ENCODE measurements at places on chromosomes 4 and X. TPM values are rescaled to one million over a fixed set of nuclear protein-coding genes. Genes with fewer than 3 reads are reported as not detected.
A peak's percentile ranks its signal among the peaks of the same experiment; 100 is the strongest.

SPANXB1 gene
- total RNA-seq = not detected

NPFFR2 gene
- total RNA-seq = 2.7 TPM

RPL9 gene
- 3,900 TPM for total RNA-seq

- no peak for DNase-seq
These were observed 99.4 kb upstream of the RASGEF1B start for GRCh38 chr4:81571105-81571504.

DNA sequence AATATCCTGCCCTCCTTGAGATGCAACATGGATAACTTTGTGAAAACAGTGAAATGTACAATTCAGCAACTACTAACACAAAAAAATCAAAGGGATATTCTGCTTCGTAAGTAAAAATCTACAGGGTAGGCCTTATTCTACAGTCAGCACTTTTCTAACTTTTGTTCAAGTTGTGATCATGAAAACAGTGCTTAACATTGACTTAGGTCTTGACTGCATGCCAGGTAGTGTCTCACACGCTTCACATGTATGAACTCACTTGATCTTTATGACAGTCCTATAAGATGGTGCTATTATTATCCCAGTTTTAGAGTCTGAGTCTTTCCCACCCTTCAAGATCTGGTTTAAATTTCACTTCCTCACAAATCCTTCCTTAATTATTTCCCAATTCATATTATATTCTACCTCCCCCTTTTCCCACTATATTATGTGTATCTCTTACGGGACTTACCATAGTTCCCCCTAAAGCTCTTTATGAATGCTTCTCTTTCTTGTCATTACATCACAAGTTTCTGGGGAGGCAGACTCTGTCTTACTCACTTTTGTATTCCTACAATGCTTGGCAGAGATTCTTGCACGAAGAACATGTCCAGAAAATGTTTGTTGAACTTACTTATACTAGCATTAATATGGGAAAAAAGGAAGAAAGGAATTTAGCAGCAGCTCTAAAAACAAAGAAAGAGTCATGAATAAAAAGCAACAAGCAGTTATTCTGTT lies 179.8 kb downstream of the SCFD2 start:
- DNase-seq = peak; percentile 8

DNA sequence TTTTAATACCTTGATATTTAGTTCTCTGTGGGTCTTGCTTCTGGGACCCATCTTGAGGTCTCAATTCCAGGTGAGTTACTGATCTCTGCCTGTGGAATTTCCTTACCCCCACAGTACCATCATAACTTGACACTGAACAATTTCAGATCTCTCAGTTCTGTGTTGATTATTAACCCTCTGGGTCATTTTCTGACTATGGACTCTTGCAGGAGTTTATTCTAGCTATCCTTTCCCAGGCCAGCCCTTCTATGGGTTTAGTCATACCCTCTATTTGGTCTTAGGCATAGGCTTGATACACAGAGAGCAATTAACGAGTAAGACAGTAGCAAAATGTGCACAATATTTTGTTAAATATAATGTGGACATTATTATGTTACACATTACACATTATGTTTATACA lies 3.7 kb upstream of the SPARCL1 start:
- DNase-seq = peak; percentile 66

- DNase-seq = no peak
These were observed 253.5 kb upstream of the GATB start for GRCh38 chr4:152014280-152014679.

DNA sequence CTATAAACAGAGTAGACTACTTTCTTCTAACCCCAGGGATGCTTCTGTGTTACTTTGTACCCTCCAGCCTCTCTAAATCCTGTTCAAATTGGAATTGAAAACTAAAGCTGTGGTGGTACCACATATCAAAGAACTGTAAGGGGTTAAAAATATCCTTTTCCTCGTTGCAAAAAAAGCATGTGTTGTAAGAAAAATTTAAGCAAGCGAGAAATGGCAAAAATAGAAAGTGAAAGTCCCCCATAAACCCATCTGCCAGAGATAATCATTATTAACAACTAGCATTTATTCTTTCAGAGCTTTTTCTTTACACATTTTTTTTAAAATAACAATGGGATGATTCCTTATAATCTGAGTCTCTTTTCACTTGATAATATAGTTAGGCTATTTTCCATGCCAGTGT lies 40.6 kb downstream of the TMEM164 start:
- DNase-seq = no peak

GRCh38 chr4:142549726-142550463 lies 296.2 kb downstream of the INPP4B start:
- DNase-seq = peak; percentile 98

GRCh38 chr4:76449833-76450232 lies 14.8 kb downstream of the SHROOM3 start:
- peak; percentile 84 for DNase-seq
